C1 segment of cervical spinal cord (tissue), 14 donors: ENCODE measurements at places on chromosomes 4 and X.

DNA sequence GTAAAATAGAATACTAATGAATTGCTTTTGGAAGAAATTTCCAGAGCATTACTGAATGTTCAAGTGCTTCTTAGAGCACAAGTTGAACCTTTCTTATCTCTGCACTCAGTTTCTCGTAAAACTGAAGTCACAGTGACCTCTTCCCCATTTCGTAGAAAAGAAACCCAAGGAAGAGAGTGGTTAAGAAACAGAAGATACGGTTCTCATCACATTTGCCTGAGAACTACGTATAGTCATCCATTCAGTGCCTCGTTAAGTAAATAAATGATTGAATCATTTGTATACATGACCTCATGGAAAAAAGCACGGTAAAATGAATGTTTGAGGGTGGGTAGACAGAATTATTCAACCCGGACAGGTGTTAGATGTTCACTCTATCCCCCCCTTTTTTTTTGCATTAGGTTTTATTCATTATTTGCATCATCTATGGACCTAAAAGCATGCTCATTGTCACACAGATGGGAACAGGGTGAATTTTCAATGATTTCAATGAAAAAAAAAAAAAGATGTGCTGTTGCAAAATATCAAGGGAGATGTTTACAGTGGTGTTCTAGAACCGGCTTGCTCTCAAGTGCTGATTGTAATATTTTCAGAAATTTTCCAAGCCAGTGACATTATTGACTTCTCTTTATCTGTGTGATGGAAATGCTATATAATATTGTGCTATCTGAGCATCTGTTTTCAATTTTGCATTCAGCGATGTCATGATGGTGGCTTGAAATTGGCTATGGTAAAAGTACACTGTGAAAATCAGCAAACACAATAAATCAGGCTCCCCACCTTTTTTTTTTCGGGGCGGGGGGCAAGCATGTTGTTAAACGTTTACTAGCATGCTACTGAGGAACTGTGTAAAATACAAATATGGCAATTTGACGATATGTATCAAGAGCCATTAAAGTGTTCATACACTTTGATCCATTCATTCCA is 4.3 kb downstream of the RHOH start:
- no peak for DNase-seq

DNA sequence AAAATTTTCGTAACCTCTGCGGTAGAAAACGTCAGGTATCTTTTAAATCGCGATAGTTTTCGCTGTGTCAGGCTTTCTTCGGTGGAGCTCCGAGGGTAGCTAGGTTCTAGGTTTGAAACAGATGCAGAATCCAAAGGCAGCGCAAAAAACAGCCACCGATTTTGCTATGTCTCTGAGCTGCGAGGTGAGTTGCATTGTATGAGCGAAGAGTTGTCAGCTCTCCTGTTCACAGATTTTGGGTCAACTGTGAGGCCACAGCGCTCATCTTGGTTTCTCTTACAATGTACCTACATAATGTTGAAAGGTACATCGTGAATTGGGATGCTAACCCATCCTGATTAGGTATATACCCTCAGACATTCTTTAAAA is 486 bp downstream of the CLCN3 start:
- no peak for DNase-seq

DNA sequence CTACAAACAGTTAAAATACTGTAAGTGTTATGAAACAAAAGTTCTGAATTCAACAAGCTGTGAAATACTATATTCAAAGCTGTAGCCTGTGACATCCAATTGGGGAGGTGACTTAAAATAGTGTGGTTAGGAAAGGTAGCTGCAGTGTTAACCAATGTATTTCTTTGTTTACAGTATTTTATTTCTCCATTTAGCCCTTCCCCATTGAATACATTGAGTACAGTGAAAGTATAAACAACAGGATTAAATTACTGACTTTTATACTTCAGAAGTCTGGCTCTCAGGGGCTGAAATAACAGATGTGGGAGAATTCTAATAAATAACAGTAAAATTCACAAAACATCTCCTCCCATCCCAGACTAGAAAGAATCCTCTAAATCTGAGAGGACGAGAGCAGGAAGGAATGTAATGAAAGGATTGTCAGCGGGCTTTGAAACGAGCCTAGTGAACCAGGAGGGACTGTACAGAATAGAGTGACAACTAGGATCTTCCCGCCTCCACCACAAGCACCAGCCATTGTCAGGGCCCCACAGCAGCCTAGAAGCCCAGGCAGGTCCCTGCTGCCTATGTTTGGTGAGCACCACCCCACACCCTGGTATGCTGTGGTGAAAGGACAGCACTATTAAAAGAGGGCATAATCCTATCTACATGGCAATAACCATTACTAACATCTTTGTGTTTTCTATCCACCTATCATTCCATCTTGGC is 73.7 kb downstream of the SPCS3 start:
- no peak for DNase-seq

DNA sequence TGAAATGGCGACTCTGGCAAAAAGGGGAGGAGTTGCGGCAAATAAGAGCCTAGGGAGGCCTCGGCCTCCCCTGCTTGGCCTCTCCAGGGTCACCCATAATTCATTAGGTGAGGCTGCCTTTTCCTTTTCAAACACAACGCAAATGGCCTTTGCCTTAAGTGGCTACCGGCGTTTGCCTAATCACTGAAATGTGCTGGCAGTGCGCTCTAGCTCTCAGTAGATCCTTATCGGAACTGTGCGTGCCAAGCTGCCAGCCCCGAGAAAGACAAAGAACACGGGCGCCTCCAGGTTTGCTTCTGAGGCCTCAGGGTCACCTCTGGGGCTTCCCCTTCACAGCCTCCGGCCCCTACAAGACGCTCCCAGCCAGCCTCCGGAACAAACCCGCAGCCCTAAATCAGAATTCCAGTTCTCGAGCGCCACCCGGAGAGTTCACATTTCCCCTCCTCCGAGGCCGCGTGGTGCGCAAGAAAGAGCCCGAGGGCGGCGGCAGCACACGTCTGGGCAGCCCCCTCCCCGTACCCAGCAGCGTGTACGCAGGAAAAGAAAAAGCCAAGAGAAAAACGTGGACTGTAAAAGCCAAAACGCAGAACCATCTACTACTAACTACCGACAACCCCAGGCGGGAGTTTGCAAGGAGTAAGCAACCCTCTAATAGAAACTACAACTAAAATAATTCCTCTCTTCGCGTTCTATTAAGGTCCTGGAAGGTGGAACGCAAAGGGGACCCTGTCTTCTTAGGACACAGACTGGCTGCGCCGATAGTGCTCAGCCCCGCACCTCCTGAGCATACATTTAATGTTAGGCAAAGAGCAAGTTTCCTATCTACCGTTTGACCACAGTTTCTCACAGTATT is 76.5 kb upstream of the BCOR start:
- DNase-seq: no peak

DNA sequence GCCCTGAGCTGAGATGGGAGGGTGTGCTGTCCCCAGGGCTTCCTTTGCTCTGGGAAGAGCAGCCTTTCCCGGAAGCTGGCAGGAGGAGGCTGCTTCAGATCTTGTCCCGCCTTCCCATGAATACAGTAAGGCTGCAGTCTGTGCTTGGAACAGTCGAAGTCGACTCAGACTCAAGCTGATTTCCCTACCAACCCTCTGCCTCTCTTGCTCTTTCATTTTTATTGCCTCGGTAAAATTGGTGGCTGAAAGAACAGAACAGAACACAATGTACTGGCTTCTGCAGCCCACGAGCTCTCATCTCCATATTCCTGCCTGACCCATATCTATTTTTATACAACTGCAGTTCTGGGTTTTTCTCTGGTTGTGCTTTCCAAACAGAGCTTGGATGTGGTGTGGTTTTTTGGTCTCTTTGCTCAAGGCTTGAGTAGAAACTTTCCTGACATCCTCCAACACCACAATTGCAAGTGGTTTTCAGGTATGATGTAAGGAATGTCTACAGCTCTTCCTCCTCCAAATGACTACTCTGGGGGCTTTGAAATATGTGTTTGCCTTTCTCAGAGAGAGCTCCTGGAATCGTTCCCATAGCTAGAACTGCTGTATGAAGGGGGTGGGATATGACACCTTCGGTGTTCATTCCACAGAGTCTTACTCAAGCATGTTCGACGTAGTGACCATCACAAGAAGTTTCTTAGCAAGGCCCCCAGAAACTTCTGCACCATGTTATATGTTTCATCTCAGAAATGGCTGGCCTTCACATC is 61.3 kb downstream of the ENPP6 start:
- DNase-seq: no peak

DNA sequence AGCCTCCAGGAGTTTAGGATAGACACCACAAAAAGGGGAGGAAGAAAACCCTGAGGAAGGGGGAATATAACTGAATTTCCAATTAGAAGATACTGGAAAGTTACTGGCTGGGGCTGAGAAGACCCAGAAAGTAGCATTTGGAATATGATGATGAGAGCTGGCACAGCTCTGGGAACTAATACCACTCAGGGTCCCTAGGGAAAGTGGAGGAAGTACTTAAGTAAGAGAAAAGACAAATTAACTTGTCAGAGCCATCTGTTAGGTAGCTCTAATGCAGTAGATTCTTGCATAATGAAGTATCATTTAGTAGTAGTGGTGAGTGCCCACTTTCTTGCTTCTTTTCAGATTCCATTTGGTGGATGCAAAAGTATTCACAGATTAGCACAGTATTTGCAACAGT is 90.8 kb upstream of the TSPAN5 start:
- DNase-seq: no peak

GRCh38 chrX:136586386-136586785 is 54.4 kb downstream of the VGLL1 start:
- no peak for DNase-seq

GRCh38 chr4:183611210-183611830 is 47.7 kb downstream of the RWDD4 start:
- no peak for DNase-seq

GRCh38 chr4:105460306-105460705 is 13.6 kb downstream of the PPA2 start:
- no peak for DNase-seq

GRCh38 chr4:176791591-176792325 is 964 bp downstream of the VEGFC start:
- no peak for DNase-seq

DNA sequence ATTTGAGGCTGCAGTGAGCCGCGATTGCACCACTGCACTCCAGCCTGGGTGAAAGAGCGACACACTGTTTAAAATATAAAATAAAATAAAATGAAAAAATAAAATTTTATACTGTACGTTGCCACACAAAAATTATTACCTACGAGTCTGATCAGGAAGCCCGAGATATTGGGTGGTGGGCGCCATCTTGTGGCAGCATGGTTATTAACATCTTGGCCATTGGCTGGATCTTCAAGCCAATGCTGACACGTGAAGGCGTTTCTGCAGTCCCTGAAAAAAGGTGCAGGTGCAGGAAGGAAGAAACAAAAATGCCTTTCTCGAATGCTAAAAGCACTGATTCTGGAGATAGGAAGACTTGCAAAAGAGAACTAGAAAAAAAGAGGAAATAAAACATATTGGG is 4.9 kb upstream of the TLR8 start:
- DNase-seq: peak; percentile 9
